Neural progenitor cell (in vitro differentiated cells): ENCODE measurements at places on chromosomes 7 and 10. TPM values are rescaled to one million over a fixed set of nuclear protein-coding genes. Genes with fewer than 3 reads are reported as not detected.

OR2A7 gene
- 0.15 and 0.74 TPM in 2 replicates for total RNA-seq

DNA sequence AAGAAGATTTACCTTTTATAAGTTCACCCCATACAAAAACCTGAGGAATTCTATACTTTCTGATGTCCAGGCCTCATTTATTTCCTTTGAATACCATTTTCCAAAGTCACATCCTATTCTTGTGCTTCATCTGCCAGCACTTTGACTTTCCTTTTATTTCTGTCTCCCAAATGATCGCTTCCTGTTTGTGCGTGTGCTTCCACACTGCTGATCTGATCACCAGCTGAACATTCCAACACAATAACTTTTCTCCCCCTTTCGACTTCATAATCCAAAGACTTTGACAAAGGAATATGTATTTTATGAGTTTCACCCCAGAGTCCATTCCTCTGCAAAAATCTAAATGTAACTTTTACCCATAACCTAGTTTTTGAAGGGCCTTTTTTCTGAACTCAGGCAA is 3.1 kb downstream of the ELAPOR2 start:
- no peak overlapping the region for H3K27ac ChIP-seq
- peaks cover 19% of the 10 kb centered on the region for H3K27me3 ChIP-seq
- peaks cover 6% of the 10 kb centered on the region for H3K4me1 ChIP-seq
- no peaks in the 10 kb centered on the region for H3K36me3 ChIP-seq
- no peak overlapping the region for H3K4me3 ChIP-seq
- DNase-seq: no peak

RHEB gene
- total RNA-seq: 94.2 and 225 TPM in 2 replicates

FKBP6 gene
- not detected in 2 replicates for total RNA-seq

DNA sequence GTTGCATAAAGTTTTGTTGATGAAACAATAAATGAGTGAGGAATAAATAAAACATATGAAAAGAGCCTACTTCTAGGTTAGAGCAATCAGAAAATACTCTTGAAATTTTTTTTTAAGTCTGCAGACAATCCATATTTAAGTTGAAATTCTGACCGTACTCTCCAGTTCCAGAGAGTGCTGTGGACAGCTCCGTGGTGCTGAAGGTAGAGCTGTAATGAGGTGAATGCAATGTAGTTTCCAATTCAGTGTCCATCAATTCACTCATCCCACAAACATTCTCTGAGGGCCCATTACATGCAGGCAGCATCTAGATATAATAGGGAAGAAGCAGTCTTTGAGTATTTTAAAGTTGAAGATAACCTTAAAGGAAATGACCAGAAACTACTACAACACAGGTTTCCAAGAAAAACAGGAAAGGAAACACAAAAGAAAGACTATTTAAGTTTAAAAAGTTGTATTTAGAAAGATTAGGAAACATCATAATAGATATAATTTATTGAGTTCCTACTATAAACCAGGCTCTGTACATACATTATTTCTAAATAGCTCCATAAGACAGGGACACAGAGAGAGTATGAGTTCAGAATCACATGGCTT is 44.0 kb upstream of the CRTAC1 start:
- H3K4me1 ChIP-seq: no peaks in the 10 kb centered on the region
- DNase-seq: peak; percentile 56
- H3K27me3 ChIP-seq: peaks cover 45% of the 10 kb centered on the region
